ENCODE measurements at places on chromosomes 11 and 22.

- DNase-seq: peak; percentile 93
Measured at GRCh38 chr11:10366568-10367331, 61.9 kb downstream of the ADM start.

DNA sequence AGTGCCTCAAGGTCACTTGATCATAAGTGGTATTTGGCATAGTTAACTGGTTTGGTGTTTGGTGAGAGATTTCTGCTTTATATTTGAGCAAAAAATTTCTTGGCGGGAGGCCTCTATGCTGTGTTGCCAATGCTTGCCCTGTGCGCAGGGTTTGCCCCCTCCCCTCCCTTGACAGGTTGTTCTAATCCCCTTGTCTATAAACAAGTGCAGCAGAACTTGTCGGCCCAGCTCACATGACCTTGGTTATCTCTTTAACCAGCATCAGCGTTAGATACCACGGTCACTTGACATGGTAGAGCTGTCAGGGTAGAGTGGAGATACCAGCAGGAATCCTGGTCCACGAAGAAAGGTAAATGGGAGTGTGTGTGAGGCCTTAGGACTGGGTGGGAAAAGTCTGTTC, 35.6 kb downstream of the MARK2 start:
- no peak for DNase-seq

- DNase-seq: no peak
Measured at GRCh38 chr11:96279018-96279895, 63.7 kb downstream of the MAML2 start.

- no peak for DNase-seq
Measured at GRCh38 chr22:47550524-47551430, 788.3 kb downstream of the TBC1D22A start.

DNA sequence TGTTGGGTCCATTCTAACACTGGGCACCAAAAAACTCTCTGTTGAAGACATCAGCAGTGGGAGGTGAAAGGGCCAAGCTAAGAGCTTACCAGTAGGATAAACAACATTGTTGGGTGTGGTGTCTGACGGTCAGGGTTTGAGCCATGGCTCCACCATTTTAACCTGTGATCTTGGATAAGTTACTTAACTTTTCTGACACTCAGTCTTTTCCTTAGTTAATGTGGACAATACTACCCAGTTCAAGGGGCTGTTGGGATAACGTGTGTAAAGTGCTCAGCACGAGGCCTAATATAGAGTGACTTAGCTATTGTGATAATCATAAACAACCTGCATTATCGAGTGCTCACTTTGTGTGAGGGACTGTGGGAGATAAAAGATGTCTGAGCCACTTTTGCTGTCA, 6.1 kb downstream of the UCP3 start:
- DNase-seq: no peak

DNA sequence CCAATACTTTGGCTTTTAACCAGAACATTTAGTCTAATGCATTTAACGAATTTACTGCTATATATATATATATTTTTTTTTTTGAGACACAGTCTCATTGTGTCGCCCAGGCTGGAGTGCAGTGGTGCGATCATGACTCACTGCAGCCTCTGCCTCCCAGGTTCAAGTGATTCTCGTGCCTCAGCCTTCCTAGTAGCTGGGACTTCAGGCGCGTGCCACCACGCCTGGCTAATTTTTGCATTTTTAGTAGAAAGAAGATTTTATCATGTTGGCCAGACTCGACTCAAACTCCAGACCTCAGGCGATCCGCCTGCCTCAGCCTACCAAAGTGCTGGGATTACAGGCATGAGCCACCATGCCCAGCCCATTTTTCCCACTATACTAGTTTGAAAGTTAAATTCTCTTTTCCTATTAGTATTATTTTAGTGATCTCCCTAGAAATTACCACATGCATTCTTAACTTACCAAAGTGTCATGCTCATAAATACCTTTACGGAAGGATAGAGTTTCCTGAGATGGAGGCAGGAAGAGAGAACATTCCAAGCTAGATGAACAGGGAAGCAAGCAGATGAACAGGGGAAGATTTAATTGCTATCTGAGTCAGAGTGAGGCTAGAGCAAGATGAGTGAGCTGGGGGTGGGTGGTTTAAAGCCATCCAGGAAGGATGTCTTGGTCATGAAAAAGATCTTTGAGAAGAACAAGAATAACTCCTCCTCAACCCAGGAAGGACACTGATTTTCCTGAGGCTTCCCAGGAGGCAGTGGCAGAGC, 4.4 kb upstream of the PGAP2 start:
- no peak for DNase-seq

DNA sequence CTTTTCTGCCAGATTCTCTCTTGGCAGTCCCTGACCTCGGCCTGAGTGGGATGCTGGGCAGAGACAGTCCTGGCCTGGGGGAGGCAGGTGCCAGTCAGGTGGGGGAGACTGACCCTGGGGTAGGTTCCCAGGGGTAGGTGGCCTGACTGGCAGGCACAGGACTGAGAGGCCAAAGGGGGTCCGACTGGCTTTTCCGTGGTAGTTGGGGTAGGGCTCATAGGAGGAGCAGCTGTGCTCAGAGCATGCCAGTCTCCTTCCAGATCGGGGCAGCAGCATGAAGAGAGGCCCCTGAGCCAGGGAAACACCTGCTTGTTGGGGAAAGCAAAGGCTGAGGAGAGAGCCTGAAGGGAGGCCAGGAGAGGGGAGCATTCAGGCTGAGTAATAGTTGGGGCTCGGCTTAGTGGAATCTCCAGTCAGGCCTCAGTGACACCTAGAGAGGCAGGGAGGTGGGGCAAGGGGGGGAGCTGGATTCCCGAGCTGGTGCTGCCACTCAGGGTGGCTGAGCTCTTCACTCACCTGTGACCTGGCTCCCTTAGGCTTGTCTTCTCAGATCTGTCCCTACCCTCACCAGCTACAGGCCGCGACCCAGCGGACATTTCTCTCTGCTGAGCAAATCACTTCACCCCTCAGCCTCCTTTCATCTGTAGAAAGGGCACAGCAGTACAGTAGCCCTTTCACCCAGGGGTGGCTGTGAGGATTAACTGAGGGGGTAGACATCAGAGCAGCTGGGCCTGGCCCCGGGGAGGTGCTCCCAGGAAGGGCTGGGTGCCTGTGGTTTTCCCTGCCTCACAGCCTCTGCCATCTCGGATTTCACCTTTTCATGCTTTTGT, 26.2 kb downstream of the MCM5 start:
- DNase-seq: no peak

GRCh38 chr22:20524004-20524481, 16.6 kb downstream of the MED15 start:
- no peak for DNase-seq

- DNase-seq: peak; percentile 32
Measured at GRCh38 chr11:27395556-27396258, 32.7 kb upstream of the CCDC34 start.

GRCh38 chr11:72724851-72725723, 27.1 kb downstream of the ARAP1 start:
- DNase-seq: peak; percentile 61

DNA sequence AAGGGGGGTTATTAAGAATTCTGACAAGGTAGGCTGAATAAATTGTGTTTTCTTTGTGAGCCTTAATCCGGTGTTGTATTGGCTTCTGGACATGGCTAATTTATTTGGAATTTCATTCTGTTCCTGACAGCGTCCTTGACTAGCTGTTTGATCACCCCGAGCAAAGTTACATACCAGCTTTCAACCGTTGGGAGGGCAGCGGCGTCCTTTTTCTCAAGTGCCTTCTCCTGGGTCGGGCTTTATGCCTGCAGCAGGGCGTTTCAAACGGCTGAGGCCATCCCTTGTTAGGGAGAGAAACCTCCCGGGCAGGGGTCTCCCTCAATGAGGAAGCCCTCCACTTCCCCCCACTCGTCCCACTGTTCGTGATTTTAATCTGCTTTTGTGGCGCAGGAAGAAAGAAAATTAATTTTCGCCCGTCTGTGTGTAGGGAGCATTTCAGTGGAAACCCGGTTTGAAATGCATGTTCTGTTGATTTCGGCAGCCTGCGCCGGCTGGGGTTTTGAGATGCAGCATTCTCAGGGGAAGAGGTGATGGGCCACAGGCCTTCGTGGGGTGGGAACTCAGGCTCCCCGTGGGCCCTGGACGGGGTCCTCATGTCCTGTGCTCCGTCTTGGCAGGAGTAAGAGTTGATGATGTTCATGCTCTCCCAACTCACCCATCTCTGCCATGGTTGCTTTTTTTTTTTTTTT, 2.9 kb upstream of the SMIM38 start:
- DNase-seq: no peak

DNA sequence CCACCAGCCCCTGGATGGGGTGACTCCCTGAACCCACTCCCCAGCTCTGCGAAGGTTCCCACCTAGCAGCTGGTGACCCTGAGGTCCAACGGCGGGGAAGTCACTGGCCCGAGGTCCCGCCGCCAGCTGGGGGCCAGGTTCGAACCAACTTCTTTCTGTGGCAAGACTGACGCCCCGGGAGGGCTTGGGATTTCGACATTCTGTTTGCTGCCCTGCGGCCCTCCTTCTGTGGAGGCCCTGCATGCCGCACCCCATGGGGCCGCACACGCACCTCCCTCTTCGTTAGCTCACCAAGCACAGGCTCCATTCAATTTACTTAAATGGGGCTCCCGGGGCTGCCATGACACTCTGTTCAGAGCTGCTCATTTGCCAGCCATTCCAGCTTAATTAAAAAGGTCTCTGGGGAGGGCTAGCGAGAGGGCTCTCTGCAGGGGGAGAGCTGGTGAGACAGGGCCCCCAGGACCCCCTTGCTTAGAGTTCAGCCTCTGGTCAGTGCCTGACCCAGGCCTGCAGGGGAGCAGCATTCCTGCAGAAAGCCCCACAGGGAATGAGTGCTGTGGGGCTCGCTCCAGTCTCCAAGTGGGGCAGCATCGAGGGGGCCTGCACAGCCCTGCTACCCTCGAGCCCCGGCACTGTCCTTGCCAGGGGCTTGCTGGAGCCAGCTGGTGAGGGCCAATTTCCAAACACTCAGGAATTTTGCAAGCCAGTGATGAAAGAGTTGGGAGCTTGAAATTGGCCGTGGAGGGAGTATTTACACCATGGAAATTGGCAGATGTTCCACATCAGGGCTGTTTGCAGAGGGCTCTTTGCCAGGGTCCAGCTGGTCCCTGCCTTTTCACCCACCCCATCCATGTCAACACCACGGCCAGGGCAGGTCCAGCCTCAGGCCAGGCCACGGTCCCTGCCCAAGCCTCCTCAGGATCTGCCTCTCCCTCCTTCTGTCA, 80.8 kb downstream of the CACNA1I start:
- no peak for DNase-seq

DNA sequence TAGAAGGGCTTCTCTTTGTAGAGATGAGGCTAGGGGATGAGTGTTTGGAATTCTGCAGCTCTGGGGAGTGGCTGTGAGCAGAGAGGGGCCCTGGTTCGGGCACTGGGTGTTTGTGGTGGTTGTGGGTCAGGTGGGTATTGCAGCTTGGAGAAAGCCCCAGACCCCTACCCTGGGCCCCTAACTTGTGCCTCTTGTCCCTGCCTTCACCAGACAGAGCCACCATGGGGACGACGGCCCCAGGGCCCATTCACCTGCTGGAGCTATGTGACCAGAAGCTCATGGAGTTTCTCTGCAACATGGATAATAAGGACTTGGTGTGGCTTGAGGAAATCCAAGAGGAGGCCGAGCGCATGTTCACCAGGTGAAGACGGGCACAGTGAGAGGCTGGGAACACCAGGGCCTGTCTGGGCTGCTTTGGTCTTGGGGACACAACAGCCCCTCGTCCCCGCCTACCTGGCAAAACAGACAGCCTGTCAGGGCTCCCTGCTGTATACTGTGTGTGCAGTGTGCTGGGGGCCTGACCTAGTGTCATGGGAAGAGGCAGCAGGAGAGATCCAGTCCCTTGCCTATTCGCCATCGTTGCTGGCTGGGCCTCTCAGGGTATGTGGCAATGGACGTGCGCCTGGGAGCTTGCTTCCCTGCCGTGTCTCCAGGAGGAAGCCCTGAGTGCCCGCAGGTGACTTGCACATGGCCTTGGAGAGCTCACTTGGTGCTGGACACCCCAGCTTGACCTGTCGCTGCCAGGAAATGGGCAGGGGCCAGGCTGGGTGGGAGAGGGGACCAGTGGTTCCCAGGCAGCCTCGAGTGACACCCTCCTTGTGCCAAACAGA, 4.3 kb downstream of the INCENP start:
- DNase-seq: no peak

DNA sequence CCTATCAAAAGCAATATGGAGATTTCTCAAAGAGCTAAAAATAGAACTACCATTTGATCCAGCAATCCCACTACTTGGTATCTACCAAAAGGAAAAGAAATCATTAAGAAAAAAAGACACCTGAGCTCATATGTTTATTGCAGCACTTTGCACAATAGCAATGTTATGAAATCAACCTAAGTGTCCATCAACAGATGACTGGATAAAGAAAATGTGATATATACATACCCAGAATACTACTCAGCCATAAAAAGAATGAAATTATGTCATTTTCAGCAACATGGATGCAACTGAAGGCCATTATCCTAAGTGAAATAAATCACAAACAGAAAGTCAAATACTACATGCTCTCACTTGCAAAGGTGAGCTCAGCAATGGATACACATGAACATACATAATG, 1565.5 kb upstream of the RAG2 start:
- DNase-seq: no peak

- no peak for DNase-seq
Measured at GRCh38 chr11:70270877-70271648, 573 bp downstream of the PPFIA1 start.

GRCh38 chr11:17629113-17629512, 82.1 kb downstream of the OTOG start:
- DNase-seq: no peak

DNA sequence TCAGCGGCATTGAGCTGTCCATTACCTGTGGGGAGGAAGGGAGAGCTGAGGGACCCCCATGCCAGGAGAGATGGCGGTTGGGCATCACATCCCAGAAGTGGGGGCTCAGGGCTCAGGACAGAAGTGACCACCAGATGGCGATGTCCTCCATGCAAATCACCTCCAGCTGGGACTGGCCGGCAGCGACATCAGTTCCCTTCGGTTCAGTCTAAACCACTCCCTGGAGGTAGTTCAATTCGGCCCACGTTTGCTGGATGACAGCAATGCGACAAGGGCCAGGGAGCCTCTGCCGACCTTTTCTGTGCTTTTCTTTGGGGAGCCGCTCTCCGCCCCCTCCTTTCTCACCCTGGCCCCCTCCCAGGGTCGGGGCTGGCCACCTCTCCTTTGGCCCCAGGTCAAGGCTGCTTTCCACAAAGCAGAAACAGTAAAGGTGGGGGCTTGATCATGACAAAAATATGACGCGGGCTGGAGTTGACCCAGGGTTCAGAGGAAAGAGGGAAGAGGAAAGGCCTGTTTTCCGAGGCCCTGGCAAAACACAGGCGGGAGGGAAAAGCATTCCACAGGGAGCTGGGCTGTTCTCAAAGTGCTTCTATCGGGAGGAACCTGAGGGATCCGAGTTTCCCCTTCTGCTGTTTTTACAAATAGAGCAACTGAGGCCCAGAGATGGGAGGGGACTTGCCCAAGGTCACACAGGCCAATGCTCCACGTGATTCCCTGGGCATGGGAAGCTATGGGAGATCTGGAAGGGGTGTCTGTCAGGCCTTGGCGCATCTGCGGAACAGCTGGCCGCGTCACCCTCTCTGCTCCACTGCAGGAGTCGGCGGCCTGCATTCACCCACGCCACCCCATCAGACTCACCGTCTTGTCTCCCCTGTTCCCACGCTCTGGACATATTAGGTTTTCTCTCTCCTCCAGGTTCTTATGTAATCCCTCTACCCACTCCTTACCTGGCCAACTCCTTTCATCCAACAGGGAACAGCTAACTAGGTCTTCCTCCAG, 54.7 kb downstream of the FBXO7 start:
- peak; percentile 54 for DNase-seq

Data from smooth muscle cell of the brain vasculature (primary cell).